ENCODE measurements at places on chromosomes 6 and 20. TPM values are rescaled to one million over a fixed set of nuclear protein-coding genes. Genes with fewer than 3 reads are reported as not detected.

The SNAP91 gene
- 0.05 TPM for polyA plus RNA-seq

The BPIFB4 gene
- not detected for polyA plus RNA-seq

The FAM209B gene
- polyA plus RNA-seq = 0.47 TPM

The JPH2 gene
- polyA plus RNA-seq = 4.9 TPM

The RIMS1 gene
- polyA plus RNA-seq = 0.45 TPM

The NPEPL1 gene
- polyA plus RNA-seq = 42.7 TPM

The TP53TG5 gene
- polyA plus RNA-seq = 0.13 TPM

The CST5 gene
- 0.16 TPM for polyA plus RNA-seq

The NRN1 gene
- polyA plus RNA-seq = 2.5 TPM

The HCK gene
- 1.3 TPM for polyA plus RNA-seq

The RBM12 gene
- polyA plus RNA-seq = 9.4 TPM

The SLCO4A1 gene
- polyA plus RNA-seq = 29.3 TPM

The ZSCAN31 gene
- 5.5 TPM for polyA plus RNA-seq

The LRRC1 gene
- polyA plus RNA-seq = 15.2 TPM

The RIN2 gene
- polyA plus RNA-seq = 14.0 TPM

The IGF2R gene
- polyA plus RNA-seq = 12.9 TPM

The POPDC3 gene
- not detected for polyA plus RNA-seq

The ENTPD6 gene
- polyA plus RNA-seq = 26.4 TPM

The PXDC1 gene
- 13.1 TPM for polyA plus RNA-seq

The VGLL2 gene
- polyA plus RNA-seq = 0.04 TPM

The B3GAT2 gene
- polyA plus RNA-seq = 0.08 TPM

The STX11 gene
- polyA plus RNA-seq = 3.9 TPM

The TFAP2C gene
- 18.6 TPM for polyA plus RNA-seq

The SERINC3 gene
- 35.1 TPM for polyA plus RNA-seq

The SRSF12 gene
- 0.41 TPM for polyA plus RNA-seq

The TMEM200A gene
- 0.27 TPM for polyA plus RNA-seq

The DDX43 gene
- 0.60 TPM for polyA plus RNA-seq

The RBM24 gene
- 0.51 TPM for polyA plus RNA-seq

The ELOVL4 gene
- 10.8 TPM for polyA plus RNA-seq

The CFAP61 gene
- polyA plus RNA-seq = not detected

The TREM1 gene
- 0.43 TPM for polyA plus RNA-seq

All from esophagus (tissue), 2 donors.